ENCODE measurements at places on chromosomes 6 and 20.

DNA sequence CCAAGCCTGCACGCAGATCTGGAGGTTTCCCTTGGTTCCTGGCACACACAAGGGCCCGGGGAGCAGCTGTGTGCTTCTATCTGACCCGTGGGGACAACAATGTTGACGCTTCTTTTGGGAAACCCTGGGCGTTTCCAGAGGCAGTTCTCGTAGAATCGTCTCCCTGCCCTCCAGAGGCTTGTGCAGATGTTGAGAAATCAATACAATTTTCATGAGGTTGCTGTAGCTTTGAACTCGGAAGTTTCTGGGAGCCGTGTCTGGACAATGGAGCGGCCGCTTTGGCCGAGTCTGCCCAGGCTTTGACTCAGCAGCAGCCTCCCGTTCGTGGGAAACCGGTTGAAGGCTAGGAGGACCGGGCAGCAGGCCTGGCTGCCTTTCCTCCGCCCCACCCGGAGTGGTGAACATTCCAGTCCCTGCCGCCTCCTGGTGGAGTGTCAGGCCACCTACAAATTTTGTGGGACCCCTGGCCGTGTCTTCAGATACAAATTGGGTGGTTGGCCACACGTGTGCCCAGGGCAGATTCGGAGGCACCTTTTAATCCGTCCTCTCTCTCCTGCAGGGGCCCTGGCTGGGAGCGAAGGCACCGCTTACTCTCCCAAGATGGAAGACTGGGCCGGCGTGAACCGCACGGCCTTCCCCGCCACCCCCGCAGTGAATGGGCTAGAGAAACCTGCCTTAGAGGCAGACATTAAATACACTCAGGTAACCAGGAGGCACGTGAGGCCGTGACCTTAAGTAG lies 2.7 kb downstream of the PAX1 start:
- DNase-seq: no peak

GRCh38 chr6:52718550-52718949 lies 44.7 kb downstream of the GSTA2 start:
- no peak for DNase-seq

DNA sequence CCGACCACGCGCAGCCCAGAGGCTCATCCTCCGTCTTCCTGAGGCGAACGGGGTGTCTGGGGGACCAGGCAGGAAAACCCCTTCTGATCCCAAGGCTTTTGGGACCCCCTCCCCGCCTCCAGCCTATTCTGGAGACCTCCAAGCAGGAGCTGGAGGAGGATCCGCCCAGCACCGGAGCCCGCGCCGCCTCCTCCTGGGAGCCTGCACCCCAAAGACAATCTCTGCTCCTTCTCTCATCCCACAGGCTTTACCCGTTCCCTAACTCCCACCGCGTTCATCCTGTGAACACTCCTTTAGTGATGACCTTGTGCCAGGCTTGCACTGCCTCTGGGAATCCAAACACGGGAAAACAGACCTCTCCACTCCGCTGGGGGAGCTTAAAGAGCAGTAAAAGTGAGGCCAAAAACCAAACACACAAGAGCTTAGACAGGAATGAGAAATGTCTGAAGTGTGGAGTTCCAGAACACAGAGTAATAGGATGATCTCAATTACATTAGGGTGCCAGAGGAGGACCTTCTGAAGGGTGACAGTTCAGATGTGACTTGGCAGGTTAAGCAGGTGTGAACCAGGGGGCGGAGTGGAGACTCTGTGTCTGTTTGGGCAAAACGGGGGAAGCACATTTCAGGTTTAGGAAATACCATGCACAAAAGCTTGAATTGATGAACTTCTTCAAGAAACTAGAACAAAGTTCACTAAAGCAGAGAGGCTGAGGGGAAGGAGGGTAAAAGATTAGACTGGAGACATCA lies 7.6 kb downstream of the HLA-DRB5 start:
- DNase-seq: no peak

- DNase-seq: peak; percentile 72
Observed at GRCh38 chr6:150486048-150486447, 113.6 kb upstream of the PLEKHG1 start.

Data from A673 (cell line).